ENCODE measurements at places on chromosomes 12 and 14.

DNA sequence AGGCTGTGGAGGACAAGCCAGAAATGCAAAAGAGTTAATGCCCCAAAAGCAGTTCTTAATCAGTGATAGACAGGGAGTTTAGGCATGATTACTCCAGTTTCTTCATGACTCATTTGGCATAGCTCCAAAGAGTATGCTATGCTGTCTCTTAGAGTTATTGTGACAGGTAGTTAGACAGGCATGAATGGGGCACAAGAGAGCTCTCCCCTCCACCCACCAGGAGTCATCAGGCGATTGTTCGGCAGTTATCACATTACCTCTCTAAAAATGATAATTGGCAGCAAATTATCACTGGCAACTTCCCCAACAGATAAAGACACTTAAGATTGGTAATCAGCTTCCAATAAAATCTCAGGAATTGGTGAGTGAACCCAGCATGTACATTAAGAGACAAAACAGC is 320.1 kb downstream of the DAD1 start:
- DNase-seq, result no peak

GRCh38 chr14:49947506-49947905 is 54.6 kb downstream of the ARF6 start:
- no peak for DNase-seq

- DNase-seq, result no peak
Measured at GRCh38 chr14:99753225-99754140, 39.7 kb upstream of the EML1 start.

- no peak for DNase-seq
Measured at GRCh38 chr12:92546259-92546634, 156.5 kb upstream of the PLEKHG7 start.

DNA sequence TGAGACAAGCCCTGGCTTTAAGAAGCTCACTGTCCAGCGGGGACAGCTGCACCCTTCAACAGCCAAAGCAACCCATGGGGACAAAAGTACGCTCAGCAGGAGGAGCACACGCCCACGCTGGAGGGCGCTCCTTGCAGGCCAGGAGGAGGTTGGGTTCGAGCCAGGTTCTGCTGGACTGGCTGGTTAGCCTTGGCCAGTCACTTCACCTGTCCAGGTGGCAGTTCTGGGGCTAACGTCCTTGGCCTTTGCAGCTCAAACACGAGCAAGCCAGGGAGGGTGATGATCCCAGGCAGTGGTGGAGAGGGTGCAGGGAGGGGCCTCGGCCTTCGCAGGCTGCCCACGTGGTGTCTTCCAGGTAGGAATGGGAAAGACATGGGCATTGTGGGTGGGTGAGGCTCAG is 13.1 kb downstream of the CHGA start:
- DNase-seq, result no peak

- no peak for DNase-seq
Measured at GRCh38 chr12:76962099-76962498, 83.3 kb upstream of the CSRP2 start.

DNA sequence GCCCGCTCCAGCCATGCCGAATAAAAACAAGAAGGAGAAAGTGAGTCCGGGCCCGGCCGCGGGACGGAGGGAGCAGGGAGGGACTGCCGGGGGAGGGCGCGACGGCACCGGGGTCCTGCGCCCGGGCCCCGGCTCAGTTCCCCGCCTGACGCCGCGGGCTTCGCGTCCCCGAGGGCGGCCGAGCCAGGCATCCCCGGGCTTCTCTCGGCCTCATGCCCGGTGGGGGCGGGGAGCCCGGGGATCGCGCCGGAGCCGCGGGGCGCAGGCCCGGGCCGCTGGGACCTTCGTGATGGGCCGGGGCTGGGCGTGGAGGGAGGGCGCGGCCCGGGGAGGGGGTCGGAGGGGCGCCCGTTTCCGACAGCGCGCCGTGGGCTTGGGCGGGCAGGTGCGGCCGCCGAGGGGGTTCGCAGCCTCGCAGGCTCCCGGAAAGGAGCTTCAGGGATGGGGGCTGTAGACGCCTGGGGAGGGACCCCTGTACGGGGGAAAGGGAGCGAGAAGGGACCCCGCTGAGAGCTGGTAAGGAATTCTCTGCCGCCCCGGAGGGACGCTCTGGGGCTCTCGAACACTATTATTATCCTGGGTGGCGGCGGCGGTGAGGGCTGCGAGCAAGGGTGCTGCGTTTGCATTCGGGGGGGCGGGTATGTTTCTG is 496 bp downstream of the PPP2R5C start:
- DNase-seq, result no peak

DNA sequence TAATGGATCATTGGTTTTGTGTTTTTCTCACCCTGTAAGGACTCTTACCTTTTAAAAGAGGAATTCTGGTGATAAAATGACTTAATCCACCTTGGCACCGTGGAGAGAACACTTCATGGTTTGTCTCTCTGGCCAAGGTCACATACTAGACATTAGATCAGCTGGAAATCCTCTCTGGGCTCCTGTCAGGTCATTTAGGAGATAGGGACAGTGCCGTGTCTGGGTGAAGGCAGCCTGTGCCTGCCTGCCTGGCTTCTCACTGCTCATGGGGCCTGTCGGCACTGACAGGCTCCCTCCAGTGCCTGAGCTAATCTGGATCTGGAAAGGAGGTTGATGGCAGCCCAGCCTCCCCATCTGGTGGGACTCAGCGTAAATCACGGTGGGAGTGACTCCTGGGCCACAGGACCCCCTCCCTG is 5.7 kb downstream of the CRADD start:
- DNase-seq, result no peak

- no peak for DNase-seq
Measured at GRCh38 chr14:39229601-39230110, 4.1 kb upstream of the MIA2 start.

DNA sequence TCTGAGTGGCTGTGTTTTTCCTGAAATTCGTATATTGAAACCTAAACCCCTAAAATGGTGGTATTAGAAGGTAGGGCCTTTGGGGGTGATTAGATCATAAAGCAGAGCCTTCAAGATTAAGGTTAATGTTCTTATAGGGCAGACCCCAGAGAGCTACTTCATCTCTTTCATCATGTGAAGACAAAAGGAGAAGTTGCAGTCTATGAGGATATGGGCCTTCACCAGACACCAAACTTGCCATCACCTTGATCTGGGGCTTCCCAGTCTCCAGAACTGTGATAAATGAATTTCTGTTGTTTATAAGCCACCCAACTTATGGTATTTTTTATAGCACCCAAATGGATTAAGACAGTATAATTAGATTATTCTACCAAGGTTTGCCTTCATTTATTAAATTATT is 275.0 kb upstream of the ATP2B1 start:
- no peak for DNase-seq
